ENCODE measurements at places on chromosomes 5 and 9. TPM values are rescaled to one million over a fixed set of nuclear protein-coding genes. Genes with fewer than 3 reads are reported as not detected.
A peak's percentile ranks its signal among the peaks of the same experiment; 100 is the strongest.

- no peak for DNase-seq
These were observed 34.4 kb upstream of the RNU6ATAC start for GRCh38 chr9:134198791-134199190.

- no peak for DNase-seq
These were observed 240.1 kb upstream of the GRAMD2B start for GRCh38 chr5:126182971-126183695.

GRCh38 chr5:159786901-159787691, 129.2 kb upstream of the ADRA1B start:
- DNase-seq = no peak

GRCh38 chr5:107418071-107418470, 252.7 kb downstream of the EFNA5 start:
- DNase-seq = no peak

- DNase-seq = no peak
These were observed 3.0 kb downstream of the DAPK1 start for GRCh38 chr9:87500491-87501270.

DNA sequence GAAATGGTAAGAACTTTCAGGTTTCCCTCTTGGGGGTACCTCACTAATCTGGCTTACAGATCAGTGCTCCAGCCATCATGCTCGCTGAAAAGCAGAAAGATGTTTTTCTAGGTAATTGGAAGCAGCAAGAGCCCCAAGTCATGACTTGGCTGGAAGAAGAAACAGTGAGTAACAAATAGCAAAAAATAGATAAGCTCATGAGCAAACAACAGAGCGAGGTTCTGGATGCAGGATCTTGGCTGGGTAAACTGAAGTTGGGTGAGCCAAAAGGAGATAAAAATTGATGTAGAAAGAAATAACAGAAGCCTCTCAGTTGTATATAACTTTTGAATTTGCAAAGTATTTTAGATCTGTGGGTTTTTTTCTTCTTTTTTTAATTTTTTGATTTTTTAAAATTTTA, 110.1 kb downstream of the INSYN2B start:
- DNase-seq = no peak

Gene CTXN3
- total RNA-seq = not detected

DNA sequence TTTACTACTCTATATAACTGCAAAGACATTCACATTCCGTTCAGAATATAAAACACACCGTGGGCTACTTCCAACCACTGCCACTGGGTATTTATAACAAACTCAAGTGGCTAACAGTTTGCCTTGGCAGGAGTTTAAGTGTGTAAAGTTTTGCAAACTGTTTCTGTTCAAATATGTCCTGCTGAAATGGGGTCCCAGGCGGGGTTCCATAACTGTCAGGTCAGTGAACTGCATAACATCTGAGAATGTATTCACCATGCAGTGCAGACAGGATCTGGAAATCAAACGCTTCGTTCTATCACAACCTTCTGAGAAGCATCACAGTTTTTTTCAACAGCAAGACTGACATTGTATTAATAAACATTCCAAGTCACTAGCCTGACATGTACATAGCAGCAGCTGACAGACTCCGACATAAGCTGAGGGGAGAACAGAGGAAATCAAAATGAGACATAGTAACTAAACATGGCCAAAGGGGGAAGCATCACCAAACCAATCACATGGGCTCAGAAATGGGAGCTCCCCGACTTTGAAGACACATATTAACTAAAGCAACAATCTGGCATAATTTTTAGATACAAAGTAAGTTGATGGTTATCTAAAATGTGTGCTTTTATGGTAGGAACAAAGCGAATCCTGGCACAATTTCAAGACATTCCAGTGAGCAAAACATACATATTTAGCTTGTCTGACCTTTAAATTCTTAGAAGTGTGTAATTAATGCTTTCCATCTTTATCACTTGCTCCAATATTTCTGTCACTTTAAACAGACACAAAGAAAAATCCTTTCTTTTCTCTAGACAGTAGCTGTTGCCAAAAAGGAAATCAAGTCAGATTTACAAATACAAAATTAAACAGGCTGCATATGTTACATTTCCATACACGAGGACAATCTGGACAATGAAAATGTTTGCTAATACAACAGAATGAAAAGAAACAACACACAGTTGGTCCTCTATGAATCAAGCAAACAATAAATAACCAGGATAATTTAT, 156.8 kb downstream of the MAPKAP1 start:
- DNase-seq = no peak

DNA sequence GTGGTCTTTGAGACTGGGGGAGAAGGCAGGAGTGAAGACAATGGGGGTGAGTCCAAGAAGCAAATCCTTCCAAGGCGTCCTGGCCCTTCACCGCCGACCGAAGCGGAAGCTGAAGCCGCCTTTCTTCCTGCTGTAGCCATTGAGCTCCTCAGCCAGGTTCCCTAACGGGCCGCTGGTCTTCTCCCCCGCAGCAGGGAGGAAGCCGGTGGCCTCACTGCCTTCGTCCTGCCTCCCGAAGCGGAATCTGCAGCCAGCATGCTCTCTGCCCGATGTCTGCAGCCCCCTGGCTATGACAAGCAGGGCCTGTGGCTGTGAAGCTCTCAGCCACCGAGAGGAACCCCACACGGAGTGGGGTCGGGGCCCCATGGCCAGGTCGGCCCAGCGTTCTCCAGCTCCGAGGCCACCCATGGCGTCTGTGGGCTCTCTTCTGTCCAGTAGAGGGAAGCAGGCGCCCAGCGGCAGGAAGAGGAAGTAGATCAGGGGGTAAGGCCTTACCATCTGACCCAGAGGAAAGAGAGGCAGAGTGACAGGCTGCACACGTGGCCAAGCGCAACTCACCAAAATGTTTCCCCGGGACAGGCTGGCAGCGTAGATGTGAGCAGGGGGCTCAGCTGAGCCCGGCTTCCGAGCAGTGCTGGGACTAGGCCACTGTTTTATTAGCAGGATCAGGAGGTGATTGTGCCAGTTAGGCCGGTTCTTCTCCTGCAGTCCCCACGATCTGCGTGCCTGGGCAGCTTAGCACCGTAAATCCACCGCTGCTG, 3.1 kb downstream of the QRFP start:
- DNase-seq = no peak

GRCh38 chr9:111287127-111287526, 42.9 kb downstream of the OR2K2 start:
- DNase-seq = no peak

DNA sequence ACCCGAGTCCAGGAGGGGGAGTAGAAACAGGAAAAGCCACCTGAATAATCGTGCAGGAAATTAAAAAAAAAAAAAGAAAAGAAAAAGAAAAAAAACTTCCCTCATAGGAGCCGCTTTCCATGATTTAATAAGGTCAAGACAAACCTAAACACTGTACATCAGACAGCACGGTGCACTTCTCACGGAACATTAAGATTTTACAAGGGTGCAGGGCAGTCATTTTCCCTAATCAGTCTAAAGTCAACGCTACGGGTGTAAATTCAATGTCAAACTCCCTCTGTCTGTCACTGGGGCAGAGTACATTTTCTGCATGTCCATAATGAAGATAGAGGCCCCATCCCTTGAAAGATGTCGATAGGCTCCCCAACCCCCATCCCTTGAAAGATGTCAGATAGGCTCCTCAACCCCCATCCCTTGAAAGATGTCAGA, 139.7 kb downstream of the TSSK1B start:
- DNase-seq = no peak

- DNase-seq = no peak
These were observed 60.1 kb downstream of the KCTD16 start for GRCh38 chr5:144230806-144231205.

Gene ZNF346
- 22.8 TPM for total RNA-seq

GRCh38 chr9:18928711-18929110, 104.3 kb downstream of the SAXO1 start:
- DNase-seq = no peak

DNA sequence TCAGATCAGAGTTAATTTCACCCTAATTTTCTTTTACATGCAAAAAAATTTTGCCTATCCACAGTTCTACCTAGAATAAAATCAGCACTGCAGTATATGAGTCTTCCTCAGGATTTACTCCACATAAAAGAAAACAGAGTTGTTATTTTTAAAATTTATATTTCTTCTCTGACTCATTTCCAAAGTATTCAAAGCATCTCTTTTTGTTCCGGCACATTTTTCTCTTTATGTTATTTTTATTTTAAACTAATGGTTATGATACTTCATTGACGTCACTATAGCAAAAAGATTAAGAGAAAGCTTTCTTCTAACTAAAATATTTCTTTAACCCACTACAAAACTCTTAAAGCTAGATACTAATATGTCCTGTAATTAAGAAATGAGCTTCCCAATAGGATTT, 590.4 kb downstream of the PRELID2 start:
- no peak for DNase-seq

GRCh38 chr5:56155992-56156584, 77.0 kb downstream of the ANKRD55 start:
- no peak for DNase-seq

GRCh38 chr9:90834828-90835595, 33.4 kb downstream of the SYK start:
- DNase-seq = no peak

- no peak for DNase-seq
These were observed 18.4 kb downstream of the LSM11 start for GRCh38 chr5:157761690-157762621.

DNA sequence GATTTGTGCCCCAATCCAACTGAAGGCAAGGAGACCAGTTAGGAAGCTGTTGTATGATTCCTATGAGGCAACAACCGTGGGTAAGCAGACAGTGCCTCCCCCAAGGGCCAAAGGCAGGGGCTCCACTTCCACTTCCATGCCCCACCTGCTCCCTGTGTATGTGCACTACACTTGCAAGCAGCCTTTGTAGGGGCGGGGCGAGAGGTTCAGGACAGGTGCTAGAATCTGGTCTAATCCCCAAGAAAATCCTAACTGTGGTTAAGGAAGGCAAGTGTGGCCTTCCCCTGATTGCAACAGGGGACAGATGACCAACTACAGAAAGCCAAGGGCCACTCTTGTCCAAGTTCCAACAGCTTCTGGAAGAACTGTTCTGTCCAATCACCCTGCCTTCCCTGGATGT, 41.7 kb downstream of the B4GALT1 start:
- no peak for DNase-seq

GRCh38 chr9:12735665-12736064, 39.2 kb upstream of the LURAP1L start:
- no peak for DNase-seq

GRCh38 chr5:83474991-83475390, 3.4 kb downstream of the VCAN start:
- DNase-seq = no peak

Gene PSAT1
- total RNA-seq = 2.0 TPM

DNA sequence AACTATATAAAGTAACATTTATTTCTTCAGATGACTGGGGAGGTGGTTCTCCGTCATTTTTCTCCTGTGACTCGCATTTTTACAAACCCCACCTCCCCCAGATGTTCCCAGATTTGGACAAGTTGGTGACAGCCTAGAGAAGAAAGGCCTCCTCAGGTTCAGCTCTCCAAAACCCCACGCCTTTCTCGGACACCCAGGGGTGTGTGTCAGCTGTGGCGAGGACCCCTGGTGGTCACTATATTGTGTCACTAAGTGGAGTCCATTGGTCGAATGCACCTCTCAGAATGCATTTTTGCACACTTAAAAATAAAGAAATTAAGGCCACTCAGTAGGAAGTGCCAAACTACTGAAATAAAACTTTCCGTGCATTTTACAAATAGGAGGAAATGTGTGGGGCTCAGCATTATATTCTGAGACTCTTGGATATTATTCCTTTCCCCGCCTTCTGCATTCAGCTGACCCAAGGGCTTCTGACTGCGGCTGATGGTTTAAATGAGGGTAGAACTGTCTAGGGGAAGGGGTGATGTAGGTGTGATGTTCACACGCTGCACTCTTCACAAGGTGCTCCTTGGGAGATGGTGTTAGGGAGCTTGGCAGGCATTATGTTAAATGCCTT, 47.6 kb downstream of the ACO1 start:
- peak; percentile 23 for DNase-seq

Gene TMEM252
- not detected for total RNA-seq

Gene TNFSF15
- total RNA-seq = not detected

- no peak for DNase-seq
These were observed 206.0 kb downstream of the PCSK1 start for GRCh38 chr5:96226941-96227552.

GRCh38 chr5:67214707-67215447, 18.3 kb upstream of the CD180 start:
- DNase-seq = no peak

DNA sequence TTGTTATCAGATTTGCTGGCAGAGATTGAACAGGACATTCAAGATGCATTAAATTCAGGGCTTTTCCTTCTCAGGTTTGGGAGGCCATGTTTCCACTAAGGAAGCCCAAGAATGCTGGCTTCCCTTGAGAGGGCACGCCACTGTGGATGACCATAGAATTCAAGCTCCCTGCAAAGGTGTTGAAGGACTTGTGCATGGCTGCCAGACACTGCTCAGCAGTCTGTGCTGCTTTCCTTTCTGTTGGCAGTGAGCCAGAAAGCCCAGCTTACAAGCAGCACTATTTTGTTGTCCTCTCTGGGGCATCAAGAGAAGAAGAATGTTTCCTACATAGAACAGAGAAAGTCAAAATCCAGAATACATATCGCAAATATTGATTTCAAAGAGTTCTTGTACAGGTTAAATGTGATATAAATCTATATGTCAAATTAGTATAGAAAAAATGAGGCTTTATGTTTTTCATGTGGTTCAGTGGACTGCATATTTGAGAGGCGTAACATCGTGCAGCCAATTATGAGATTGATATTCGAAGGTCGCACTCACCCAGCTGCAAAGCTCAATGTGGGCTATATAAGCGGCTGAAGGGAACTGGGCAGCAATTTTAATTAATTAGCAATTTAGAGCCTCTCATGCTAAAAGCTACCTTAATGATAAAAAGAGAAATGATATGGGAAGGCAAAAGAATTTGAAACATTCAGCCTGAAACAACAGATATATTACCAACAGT, 103.1 kb upstream of the ISL1 start:
- no peak for DNase-seq

DNA sequence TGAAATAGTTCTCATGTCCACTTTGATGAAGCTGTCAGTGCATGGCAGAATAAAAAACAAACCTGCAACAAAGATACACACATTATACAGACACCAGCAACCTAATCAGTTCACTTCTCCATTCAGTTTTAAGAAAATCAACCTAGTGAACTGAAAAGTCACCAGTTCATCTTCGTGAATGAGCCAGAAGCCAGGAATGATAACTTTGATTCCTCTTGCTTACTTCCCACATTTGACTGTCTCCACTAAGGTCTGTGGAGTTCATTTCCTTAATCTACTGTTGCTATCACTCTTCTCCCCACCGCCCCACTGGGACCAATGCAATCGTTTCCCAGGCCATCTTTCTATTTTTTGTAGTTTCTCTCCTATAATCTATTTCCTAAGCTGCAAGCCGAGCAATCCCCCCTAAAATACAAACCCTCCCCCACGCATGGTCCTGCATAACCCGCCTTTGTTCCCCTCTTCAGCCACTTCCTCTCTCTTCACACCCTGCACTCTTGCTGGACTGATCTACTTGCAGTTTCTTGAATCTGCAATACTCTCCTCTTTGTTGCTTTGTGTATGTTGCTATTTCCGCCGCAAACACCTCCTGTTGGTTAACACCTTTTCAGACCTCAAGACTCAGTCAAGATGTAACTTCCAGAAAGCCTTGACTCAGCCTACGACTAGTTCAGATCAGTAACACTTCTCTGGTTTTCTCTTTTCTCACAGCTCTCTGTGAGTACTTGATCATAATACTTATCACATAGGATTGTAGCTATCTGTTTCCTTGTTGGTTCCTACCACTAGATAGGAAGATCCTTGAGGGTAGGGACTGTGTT, 16.6 kb downstream of the STOM start:
- peak; percentile 33 for DNase-seq

GRCh38 chr9:25449503-25449902, 228.7 kb downstream of the TUSC1 start:
- no peak for DNase-seq

Gene GFI1B
- total RNA-seq = 0.67 TPM

Gene MPDZ
- 0.92 TPM for total RNA-seq

Gene OLFML2A
- not detected for total RNA-seq

GRCh38 chr9:33778700-33779351, 16.5 kb upstream of the PRSS3 start:
- DNase-seq = peak; percentile 77

Measured in T-cell (primary cell).